Smooth muscle cell of the brain vasculature (primary cell): ENCODE measurements at places on chromosomes 11 and 22.

DNA sequence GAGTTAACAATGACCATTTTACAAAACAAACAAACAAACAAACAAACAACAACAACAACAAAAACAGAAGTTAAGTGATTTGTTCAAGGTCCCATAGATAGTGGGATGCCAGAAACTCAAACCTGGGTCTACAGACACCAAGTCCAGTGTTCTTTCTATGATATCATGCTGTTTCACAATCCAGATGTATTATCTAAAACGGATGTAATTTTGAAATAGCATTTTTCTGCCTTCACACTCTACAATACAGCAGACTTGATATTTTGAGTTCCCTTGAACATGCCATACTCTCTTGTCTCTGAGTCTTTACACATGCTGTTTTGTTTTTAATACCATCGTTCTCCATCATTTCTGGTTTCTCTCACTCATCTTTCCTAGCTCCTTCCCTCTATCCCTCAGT, 104.5 kb downstream of the RELT start:
- no peak for DNase-seq

GRCh38 chr22:38040953-38041759, 16.0 kb upstream of the PICK1 start:
- DNase-seq: no peak

DNA sequence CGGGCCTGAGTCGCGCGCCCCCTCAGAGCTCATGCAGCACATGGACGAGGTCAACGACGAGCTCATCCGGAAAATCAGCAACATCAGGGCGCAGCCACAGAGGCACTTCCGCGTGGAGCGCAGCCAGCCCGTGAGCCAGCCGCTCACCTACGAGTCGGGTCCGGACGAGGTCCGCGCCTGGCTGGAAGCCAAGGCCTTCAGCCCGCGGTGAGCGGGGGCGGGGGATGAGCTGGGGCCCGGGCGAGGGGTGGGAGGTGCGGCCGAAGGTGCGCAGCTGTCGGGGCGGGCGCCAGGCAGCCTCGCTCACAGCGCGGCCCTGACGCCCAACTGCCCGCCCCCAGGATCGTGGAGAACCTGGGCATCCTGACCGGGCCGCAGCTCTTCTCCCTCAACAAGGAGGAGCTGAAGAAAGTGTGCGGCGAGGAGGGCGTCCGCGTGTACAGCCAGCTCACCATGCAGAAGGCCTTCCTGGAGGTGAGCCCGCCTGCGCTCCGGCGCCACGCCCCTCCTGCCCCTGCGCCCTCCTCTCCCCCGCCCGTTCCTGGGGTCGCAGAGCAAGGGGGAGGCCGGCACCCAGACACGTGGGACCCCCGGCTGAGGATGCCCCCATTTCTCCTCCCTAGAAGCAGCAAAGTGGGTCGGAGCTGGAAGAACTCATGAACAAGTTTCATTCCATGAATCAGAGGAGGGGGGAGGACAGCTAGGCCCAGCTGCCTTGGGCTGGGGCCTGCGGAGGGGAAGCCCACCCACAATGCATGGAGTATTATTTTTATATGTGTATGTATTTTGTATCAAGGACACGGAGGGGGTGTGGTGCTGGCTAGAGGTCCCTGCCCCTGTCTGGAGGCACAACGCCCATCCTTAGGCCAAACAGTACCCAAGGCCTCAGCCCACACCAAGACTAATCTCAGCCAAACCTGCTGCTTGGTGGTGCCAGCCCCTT, 20.5 kb downstream of the EPS8L2 start:
- no peak for DNase-seq

GRCh38 chr22:41700108-41700364, 733 bp downstream of the MEI1 start:
- DNase-seq: no peak

GRCh38 chr11:76577226-76577920, 93.2 kb downstream of the LRRC32 start:
- no peak for DNase-seq

GRCh38 chr11:92627615-92628256, 341.7 kb upstream of the MTNR1B start:
- no peak for DNase-seq

GRCh38 chr11:45662665-45663485, 2.5 kb downstream of the CHST1 start:
- DNase-seq: peak; percentile 35

DNA sequence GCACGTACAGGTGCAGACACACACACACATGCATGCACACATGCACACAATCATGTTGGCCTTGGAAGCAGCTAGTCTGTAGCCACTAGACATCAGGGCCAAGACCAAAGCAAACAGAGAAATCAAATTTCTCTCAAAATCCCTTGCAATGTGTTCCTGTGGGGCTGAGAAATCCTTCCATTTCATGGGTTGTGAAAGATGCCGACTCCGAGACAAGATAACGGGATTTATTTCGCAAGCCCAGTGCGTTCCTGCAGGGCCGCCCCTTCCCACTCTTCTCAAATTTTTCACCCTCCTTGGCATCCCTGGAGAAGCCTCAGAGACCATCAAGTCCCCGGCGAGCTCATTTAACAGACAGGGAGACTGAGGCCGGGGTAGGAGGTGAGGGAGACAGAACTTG, 366.7 kb downstream of the MN1 start:
- no peak for DNase-seq

- no peak for DNase-seq
These were observed 48.4 kb upstream of the WEE1 start for GRCh38 chr11:9525116-9525515.
